CD4-positive, alpha-beta T cell treated with Interleukin-6 for 4 hours (primary cell): ENCODE measurements at places on chromosomes 4 and X.

- no peak for DNase-seq
These were observed 103.7 kb downstream of the PSAPL1 start for GRCh38 chr4:7330811-7331681.

DNA sequence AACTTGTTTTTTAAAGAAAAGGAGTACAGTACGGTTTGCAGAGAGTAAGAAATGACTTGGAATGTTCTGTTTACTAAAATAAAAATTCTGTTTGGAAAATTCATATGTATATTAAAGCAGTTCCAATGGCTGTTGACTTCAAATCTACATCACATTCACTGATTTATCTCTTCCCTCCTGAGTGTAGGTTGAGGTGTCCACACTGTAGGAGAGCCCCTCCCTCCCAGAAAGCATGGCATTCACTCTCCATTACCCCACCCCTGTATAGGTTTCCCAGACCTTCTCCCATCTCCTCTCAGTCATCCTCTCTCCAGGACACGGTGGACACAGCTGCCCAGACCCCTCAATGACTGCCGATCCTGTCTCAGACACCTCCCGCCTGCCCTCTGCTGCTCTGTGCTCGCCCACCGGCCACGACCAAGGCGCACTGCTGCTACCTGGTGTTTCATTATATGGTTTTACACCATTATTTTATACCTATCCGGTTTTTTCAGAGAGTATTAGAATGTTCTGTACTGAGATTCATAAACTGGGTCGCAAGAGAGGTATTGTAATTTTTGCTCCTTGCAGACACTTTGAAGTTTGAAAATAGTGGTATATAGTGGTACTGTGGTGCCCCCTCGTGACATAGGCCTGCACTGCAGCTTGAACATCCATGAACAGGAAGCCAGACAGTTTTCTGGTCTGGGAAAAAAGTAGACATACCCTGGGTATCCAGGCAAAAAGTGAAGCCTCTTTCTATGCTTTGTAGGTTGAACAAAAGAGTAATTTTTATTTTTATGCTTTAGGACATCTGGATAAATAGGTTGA is 38.8 kb upstream of the BEX4 start:
- peak; percentile 61 for DNase-seq

DNA sequence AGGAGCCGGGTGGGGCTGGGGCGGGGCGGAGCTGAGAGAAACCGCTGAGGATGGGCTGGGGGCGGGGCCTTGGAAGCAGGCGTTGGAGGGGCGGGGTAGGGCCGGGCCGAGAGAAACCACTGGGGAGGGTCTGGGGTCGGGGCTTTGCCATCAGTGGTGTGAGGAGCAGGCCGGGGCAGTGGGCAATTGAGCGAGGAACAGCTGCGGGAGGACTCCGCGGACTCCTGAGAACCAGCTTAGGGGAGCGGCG is 1.3 kb upstream of the EOLA2 start:
- DNase-seq: no peak

DNA sequence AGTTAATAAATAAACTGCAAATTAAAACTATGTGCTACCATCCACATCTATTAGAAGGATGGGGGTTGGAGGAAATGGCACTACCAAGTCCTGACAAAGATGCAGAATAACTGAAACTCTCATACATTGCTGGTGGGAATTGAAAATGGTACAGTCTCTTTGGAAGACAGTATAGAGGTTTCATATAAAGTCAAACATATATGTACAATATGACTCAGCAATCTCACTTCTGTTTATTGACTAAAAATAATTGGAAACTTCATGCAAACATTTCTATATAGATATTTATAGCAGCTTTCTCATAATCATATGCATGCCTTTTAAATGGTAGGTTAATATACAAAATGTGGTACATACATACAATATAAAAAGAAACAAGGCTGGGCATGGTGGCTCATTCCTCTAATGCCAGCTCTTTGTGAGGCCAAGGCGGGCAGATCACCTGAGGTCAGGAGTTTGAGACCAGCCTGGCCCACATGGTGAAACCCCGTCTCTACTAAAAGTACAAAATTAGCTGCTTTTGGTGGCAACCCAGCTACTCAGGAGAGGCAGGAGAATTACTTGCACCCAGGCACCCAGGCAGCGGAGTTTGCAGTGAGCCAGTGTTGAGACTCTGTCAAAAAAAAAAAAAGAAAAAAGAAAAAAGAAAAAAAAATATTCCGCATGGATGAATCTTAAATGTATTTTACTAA is 225.0 kb upstream of the CXXC4 start:
- no peak for DNase-seq

DNA sequence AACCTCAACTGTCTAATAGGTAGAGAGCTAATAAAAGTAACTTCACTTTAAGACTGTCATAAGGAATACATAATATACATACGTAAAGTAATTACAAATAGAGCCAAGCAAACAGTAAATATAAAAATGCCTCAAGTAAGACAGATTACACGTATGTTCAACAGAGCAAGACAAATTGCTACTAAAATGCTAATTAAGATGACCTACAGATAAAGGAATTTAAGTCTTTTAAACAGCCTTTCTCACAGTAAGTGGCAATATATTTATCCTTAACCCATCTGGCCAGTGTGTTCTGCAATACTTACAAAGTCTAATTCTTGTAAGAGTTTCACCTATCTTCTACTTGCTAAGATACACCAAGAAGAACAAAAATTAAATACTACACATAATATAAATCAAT is 12.7 kb downstream of the G3BP2 start:
- no peak for DNase-seq

DNA sequence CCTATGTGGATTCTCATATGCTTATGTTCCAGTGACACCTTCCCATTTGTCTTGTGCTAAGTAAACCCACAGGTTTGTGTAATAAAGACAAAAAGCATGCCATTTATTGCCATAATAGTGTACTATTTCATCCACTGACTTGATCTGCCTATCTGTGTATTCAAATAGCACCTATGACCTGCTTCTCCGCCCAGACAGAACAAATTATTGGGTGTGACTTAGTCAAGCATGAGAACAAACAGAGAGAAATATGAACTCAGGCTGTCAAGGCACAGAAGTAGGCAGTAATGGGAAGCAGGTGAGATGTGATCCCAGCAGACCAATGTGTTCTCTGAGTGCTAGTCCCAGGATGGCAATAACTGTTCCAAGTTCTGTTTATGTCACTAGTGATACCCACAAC is 25.4 kb downstream of the ELOVL6 start:
- no peak for DNase-seq

DNA sequence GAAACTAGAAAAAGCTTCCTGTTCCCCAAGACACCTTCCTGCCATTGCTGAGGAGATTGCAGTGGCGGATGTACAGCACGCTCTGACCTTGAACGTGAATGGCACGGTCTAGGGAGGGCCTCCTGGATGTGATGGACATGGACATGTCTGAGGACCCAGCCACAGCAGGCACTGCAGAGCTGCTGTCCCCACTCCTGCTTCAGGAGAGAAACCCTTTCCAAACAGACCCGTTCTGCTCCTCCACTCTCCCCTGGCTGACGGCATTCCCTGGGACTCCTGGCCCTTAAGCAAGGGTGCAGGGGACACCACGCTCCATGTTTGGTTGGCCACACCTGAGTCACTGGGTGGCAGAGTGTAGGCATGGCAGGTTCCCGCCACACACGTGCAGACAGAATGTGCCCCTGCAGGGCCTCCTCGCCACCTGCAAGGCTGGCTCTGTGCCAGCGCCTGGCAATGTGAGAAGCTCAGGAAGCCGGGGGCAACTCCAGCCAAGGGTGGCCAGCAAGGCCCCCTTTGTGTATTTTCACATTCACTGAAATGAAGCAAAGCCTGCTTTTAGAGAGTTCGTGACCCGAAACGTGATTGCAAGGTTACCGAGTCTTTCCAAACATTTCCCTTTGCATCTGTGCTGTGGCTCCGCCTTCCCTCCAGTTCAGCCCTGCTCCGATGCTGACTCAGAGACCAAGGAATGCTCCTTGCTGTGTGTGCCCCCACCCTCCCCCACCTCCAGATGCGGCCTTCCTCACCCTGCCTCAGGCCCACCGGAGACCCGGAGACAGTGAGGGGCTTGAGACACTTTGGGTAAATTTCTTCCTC is 46.1 kb downstream of the HTRA3 start:
- DNase-seq: no peak

- DNase-seq: peak; percentile 33
These were observed 2.5 kb upstream of the USP27X start for GRCh38 chrX:49876750-49877149.

DNA sequence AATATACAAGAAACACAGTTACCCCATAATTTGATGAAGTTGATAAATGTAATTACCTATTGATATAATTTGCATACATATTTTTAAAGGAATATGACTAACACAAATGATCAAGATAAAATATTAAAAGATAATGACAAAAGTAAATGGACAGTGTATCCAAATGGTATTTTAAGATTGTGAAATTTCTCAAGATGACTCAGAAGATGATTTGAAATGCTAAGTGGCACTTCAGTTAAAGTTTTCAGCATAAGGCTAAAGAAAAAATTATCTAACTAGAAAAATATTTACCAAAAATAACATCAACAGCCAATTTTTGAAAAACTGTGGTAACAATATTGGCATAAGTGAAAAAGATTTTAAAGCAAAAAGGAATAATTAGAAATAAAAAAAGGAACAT is 248.4 kb upstream of the NDST4 start:
- DNase-seq: no peak

DNA sequence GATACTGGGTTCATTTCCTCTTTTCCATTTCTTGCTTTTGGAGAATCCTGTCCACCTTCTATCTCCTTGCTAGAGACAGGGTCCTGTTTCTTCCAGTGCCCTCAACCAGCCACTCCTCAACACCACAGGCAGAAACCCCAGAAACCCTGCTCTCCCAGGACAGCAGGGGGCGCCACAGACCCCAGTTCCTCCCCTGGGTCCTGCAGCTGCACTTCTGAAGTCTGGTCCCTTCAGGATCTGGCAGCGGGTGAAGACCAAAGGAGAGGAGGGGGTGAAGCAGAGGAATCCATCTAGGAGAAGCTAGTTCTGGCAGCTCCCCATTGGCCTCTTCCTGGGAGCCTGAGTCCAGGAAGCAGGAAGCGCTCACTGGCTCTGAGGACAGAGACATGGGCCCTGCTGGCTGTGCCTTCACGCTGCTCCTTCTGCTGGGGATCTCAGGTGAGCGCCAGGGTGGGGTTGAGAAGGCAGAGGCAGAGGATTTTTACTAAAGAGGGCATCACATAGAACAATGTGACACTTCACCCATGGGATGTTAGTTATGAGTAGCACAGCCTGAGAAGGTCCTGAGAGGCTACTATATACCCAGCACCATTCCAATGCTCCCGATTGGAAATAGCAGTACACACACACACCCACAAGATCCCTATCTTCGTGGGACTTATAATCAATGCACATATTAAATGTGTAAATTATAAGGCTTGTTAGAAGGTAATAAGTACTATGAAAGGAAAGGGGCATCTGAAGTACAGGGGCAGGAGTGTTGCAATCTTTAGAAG is at the start of gene PRSS48:
PRSS48 (plus strand) TSS at position 375 of the 776 bp plus-strand sequence; CDS start at position 387, 12 bp downstream.
- peak; percentile 6 for DNase-seq

- no peak for DNase-seq
These were observed 61.1 kb upstream of the MTM1 start for GRCh38 chrX:150507251-150507856.

DNA sequence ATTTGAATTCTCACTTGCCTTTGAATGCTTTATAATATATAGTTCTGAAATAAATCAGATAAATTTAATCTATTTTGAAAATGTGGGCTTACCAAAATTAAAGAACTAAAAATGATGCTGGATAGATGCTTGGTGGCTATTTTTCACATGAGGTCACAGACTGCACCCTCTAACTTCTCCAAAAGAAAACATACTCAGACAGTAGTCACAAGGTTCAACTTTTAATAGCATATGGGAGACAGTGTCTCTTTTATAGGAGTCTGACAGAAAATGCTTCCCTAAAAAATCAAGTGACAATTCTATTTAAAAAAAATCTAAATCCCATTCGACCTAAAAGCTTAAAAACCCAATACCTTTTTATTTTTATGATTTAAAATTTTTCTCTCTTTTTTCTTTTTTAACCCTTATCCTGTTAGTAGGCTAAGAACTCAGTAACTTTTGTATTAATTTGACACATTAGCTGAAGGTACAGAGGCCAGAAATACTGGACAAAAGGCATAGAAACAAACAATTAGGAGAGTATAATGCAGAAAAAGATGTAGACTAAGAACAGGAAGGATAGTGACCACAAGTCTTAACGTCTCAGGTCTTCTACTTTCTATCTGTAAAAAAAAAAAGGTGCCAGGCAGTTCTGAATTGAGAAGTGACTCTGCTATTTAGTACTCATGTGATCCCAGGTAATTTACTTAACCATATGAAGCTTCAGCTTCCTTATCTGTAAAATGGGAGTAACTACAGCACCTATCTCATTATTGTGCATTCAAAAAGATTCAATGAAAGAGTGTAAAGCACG is 7.6 kb downstream of the TIGD4 start:
- DNase-seq: no peak

DNA sequence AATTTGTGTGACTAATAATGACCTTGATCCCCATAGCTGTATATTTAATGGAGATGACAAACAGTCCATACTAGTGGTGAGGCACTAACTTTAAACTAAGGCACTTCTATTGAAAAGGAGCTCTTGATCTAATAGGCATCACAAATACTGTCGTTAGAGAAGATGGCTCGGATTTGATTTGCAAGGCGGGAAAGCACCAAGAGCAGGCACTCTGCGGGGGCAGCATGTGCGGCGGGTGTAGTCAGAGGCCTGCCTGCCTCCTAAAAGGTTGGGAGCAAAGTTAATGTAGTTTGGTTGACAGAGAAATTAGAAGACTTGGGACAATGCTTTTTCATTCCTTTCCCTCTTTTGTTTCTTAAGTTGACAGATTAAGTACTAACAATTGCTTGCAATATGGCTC is 278.8 kb downstream of the CFAP299 start:
- DNase-seq: no peak

- no peak for DNase-seq
These were observed 457.9 kb downstream of the GRIA2 start for GRCh38 chr4:157678478-157678877.

DNA sequence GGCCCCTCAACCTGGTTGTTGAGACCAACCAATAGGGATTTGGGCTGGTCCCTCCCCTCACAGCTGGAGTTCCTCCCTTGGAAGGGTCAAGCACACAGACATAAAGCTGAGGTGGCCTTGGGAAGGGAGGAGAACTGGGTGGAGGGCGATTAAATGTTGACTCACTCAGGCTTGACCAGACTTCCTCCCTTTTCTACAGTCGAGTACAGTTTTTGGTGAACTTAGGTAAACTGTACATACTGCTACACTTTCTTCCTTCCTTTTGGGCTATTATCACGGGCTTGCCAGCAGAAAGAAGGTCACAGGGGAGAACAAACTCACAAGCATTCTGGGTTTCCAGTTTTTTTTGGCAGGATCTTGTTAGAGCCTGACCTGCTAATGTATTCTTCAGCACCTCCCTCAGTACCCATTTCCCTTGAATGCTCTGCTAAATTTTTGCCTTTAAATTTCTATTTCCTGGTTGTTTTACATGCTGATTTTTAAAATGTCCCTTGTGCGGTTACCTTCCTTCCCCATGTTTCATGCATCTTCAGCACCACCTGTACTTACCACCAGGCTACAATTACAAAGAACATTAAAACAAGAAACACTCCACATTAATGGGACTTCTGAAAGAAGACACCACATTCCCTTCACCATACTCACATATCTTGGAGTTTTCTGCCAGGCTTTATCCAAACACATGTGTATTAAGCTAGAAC is 135.2 kb upstream of the RASGEF1B start:
- DNase-seq: no peak
